Dorsolateral prefrontal cortex (tissue), 122 donors: ENCODE measurements at places on chromosomes 5 and 9.

DNA sequence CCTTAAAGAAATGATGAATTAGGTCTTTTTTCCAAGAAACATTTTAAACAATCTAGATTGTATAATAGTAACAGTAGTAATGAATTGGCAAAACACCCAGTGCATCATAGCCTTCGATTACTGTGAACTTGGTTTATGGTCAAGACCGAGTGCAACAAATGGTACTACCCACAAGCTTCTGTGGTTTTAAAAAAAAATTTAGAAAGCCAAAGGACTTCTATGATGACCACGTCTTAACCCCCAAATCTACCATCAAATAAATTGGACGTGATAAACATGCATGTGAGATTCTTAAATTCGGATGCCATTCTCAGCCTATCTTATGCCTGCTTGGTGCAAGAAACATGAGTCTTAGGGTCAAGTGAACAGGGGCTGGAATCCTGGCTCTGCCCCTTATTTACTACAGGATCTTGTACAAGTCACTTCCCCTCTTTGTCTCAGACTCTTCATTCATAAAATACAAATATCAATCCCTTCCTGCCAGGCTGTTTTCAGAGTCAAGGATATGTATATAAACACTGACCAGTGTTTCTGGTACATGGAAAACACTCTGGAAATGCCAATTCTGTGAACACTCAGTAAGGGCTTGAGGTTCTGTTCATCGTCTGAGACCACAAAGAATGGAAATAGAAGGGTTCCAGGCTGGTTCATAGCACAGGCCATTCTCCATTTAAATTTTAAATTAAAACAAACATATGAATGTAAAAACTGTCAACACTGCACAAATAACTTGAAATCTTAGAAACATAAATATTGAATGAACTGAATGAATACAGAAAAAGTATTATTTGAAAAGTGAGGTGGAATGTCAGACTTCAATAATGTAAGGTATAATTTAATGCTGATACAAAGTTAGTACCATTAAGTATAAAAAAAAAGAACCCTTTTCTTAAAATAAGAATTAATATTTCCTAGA is 107.8 kb downstream of the NR6A1 start:
- no peak for DNase-seq

DNA sequence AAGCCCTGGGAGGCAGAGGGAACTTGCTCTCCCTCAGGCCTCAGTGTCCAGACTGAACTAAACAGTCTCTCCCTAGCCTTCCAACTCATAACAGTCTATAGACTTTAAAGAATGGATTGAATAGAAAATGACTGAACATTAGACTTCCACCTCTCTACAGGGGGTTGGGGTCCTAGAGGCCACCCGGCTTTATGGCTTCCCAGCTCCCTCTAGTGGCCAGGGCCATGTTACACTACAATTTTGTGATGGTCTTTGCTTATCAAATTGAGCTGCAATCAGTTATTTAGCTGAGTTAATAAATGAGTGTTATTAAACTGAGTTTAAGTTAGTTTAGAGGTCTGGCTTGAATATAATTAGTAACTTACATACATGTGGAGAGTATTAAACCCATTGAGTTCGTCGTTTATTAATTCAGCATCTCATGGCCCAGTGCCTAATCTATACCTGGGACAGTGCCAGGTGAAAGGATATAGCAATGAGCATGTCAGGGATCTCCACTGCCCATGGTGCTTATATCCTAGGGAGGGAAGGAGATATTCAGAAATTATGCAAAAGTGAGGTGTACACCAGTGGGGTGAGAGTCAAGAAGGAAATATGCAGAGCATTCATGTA is 105.2 kb downstream of the SH3TC2 start:
- no peak for DNase-seq

GRCh38 chr5:65801352-65801783 is 79.4 kb downstream of the NLN start:
- no peak for DNase-seq

DNA sequence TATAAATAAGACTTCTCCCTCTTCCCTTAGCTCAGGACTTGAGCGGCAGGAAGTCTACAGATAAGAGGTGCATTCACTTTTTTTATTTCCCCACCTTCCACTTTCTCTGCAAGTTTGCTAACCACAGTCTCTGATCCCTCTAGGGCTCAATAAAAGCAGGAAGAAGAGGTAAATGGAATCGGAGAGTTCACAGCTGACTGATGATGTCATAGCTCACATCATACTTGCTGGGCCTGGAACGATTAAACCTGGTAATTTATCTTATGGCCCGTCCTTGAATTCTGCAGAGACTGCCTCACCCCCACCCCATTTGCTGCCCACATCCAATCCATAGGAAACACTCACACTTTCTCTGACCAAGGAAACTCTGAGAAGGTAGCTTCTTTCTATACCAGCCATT is 62.9 kb downstream of the DRD1 start:
- DNase-seq: no peak

- no peak for DNase-seq
These were observed 24.3 kb upstream of the PIK3R1 start for GRCh38 chr5:68191083-68191791.

DNA sequence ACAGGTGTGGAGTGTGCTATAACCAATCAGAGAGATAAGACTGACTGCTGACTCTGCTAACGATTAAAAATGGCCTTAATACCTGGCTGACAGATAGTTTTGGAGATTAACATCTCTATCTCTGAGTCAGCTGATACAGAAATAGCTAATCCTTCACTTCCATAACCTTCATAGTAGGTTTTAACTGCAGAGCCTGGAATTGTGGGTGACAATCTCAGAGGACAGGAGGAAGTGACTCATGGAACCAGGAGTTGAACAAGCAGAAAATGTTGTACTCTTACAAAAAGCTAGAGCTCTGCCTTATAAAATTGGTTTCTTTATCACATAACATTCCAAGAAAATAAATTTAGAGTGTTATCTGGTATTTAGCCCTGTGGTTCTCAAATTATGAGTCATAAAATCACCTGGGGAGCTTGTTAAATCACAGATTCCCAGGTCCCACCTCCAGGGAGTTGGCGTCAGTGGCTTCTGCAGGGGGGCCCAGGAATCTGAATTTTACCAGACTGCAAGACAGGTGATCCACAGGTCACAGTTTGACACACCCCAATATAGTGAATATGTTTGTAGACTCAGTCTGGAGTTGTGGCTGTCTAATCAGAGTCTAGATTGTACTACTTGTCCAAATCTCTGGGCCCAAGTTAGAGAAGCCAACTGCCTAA is 44.4 kb upstream of the AFAP1L1 start:
- no peak for DNase-seq

- DNase-seq: no peak
These were observed 218.5 kb downstream of the PLK2 start for GRCh38 chr5:58241389-58241788.

GRCh38 chr5:38742821-38743220 is 103.0 kb upstream of the OSMR start:
- DNase-seq: no peak

DNA sequence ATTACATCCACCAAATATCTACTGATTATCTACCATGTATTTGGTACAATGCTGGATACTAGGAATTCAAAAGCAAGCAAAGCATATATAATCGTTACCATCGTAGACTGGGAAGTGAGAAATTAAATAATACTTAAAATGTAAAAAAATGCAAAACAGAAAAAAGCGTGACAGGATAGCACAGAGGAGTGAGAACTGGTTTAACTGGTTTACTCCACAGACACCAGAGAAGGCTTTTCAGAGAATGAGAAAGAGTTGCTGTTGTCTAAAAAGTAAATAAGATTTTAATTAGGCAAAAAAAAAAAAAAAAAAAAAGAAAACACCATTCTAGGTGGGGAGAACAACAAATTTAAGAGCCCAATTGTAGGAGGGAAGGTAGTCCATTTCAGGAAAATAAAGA is 657.9 kb upstream of the ST8SIA4 start:
- no peak for DNase-seq

DNA sequence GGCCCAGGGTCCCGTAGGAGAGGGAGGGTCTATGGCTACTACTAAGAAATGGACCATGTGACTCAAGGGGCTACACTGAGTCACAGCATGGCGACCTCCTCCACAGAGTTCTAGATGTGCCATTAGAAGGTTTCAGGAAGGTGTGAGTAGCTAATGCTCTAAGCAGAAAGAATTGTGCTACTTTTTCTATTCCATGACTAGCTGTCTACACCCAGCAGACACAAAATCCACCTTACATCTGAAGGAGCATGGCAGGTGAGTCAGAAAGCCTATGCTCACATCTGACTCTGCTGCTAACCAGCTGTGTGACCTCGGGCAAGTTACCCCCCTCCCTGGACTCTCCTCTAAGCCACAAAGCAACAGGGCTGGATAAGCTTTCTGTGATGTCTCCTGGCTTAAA is 14.4 kb upstream of the MEIKIN start:
- DNase-seq: no peak

GRCh38 chr5:147836439-147836838 is 5.0 kb upstream of the SPINK1 start:
- no peak for DNase-seq

- DNase-seq: no peak
These were observed 4.5 kb downstream of the RCL1 start for GRCh38 chr9:4796988-4797853.
